ENCODE measurements at places on chromosomes 6 and 20.

DNA sequence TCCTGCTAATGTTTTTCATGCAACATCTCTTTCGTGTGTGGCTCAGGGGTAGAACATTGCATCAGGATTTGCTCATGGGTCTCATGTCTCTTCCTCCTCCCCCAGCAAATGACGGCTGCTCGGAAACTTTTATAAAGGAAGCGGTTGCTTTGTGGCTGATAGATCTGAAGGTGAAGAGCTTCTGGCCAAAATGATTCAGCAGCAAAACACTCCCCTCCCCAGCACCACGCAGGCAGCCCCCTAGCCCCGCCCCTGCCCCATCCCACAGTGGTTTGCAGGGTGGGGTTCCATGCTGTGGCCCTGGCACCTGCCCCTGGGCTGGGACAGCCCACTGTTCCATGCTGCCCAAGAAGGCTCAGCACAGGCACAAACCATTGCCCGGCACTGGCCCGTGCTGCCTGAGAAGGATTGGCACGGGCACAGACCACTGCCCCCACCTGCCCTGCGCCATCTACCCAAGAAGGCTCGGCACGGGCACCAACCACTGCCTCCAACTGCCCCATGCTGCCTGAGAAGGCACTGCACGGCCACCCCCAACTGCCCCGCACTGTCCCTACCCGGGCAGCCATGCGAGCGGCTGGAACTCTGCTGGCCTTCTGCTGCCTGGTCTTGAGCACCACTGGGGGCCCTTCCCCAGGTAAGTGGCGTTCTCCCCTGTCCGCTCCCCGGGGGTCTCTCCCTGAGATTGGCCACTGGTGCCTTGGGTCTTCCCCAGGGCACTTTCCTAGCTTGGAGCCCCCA is at the start of gene CST7:
Gene CST7 (plus strand): TSS at position 331 of the 741 bp plus-strand sequence. CDS start 237 bp downstream, at position 568.
- DNase-seq = peak; percentile 12

- DNase-seq = peak; percentile 73
Observed at GRCh38 chr6:80182308-80182707, 75.8 kb downstream of the BCKDHB start.

DNA sequence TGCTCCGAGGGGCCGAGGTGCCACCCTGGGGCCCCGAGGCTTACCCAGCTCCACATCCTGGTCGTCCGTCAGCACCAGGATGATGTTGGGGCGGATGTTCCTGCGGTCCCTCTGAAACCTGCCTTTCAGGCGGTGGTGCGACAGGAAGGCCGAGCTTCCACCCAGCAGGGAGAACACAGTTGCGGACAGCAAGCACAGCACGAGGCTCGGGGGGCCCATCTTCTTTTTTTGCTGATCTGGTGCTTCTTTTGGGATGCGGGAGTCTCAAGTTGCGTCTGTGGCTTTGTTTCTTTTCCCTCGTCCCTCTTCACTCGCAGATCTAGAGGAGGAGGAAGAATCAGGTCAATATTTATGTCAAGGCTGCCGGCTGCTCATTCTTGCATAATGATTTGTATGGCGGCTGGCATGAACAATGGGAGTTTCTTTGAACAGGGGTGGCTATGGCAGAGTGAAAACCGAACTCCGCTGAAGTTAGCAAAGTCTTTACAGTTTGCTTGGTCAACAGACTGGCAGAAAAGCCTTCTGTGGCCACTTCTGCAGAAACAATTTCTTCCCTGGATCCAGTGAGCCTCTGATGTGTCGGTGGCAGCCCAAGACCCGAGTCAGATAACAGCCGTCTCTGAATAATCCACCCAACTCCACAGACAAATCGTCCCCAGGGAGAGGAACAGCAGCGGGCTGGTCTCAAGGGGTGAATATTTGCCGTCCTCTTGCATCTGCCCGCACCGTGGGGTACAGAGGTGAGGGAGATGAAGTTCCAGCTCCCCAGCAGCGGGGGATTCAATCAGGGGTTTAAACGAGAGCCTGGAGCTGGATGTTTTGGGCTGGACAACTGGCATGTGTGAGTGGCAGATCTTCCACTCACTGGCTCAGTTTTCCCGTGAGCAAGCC is 27.9 kb downstream of the SULF2 start:
- DNase-seq = no peak

GRCh38 chr20:62382306-62383198 is 4.4 kb upstream of the RPS21 start:
- DNase-seq = peak; percentile 66

All from fibroblast of skin of scalp (primary cell).